ENCODE measurements at places on chromosomes 13 and 19.

DNA sequence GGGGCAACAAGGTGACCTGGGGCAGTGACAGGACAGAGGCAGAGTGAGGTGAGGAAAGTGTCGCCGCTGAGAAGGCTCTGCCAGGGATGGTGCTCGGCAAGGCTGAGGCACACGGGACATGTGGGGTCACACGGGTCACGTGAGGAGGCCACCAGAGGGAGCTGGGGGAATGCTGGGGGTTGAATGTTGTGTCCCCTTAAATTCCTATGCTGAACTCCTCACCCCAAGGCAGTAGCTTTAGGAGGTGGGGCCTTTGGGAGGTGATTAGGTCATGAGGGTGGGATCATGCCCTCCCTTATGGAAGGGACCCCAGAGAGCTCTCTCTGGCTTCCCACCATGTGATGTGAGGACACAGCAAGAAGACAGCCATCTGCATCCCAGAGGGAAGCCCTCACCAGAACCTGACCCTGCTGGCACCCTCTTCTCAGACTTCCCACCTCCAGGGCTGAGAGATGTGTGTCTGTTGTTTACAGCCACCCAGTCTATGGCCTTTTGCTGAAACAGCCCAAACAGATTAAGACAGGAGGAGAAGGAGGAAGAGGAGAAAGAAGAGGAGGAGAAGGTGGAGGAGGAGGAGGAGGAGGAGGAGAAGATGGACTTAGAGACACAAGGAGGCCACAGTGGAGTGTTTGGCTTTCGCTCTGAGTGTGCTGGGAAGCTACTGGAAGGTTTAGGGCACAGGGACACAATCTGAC is 35.4 kb downstream of the RFX2 start:
- no peak for DNase-seq

- DNase-seq: peak; percentile 71
These were observed 27.9 kb downstream of the PLEKHJ1 start for GRCh38 chr19:2207991-2208860.

DNA sequence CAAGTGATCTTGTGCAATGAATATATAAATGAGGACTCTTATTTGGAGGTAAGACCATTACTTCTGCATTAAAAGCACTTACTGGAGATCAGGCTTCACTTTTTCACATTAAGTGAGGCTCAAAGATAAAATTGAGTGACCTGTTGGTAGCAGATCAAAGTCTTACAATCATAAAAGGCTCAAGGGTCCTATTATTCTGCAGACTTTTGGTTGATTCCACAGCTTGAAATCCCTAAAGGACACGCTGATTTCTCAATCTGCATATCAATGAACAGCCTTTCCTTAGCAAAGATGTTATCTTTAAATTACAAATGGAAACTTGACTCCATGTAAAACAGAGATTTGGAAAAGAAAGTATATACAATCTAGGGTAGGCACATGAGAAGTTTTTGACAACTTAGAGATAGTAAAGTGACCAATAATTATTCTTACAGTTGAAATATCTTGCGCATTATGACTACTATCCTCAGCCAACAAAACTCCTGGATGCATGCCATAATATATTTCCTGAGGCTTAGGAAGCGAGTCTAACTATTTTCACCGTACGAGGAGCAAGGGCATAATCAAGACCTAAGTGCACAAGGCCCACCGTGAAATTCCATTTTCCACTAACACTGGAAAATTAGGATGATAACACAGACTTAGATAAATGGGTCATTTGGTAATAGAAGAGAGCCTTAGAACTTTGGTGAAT is 640.7 kb downstream of the LIG4 start:
- no peak for DNase-seq

- no peak for DNase-seq
These were observed 24.3 kb downstream of the ZNF90 start for GRCh38 chr19:20102097-20102496.

DNA sequence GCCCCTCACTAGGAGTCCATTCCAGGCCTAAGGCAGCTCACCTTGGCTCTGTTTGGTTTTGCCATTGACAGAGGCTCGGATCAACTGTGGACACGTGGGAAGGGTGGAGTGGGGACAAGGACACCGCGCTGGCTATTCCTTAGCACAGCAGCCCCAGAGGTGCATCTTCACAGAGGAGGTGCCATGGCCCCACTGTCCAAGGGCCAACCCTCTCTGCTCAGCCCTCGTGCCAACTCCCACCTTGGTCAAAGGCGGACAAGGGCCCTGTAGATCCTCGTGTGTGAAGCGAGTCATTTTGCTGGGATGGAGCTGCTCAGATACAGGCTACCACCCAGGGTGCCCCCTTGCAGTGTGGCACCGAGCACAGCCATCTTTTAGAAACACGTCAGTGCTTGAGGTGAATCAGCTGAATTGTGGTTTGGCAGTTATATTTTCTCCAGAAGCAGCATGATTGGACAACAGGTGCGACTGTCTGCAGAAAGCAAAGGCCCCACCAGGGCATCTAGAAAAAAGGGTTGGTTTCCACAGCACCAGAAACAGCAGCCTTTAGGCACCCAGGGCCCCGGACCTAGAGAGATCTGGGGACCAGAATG is 192.1 kb upstream of the GPR12 start:
- DNase-seq: no peak

DNA sequence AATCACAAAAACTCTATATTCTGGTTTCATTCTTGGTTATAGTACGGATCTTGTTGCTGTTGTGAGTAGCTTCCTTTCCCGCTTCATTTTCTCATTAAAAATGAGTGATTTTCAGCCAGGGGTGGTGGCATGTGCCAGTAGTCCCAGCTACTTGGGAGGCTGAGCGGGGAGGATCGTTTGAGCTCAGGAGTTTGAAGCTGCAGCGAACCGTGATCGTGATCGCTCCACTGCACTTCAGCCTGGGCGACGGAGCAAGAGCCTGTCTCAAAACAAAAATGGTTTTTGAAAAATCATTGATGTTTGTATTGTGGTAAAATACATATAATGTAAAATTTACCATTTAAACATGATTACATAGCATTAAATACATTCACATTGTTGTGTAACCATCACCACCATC is 71.6 kb upstream of the TM9SF2 start:
- DNase-seq: no peak

DNA sequence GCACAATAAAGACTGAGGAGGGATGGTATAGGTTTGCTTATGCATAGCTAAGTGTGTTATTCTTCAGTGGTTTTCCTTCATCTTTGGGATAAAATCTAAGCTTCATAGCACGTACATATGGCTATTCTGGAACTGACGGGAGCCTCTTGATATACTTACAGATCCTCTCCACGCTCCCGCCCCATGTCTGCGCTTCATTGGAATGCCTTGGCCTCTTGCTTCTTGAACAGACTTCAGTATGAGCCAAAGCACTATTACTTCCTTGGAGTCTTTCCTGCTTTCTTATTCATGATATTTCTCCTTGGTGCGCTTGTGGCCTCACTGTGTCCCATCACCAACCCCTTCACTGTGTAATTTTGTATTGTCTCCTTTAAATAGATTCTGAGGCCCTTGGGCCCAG is 111.1 kb upstream of the RNF113B start:
- DNase-seq: no peak

DNA sequence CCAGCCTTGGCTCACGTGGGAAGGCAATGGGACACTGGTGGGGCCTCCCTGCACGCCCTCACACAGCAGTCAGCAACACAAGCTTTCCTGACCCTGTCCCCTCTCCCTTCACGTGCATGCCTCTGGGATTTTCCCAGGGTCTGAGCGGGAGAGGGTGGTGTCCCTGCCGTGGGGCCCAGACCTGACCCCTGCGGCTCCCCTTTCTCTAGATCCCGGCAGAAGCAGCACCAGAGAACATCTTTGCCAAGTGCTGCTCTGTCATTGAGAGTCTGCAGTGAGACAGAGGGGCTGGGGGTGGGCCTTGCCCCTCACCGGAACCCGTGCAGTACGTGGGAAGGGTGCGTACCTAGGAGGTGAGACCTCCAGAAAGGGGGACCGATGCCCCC is 12.6 kb downstream of the KHSRP start:
- no peak for DNase-seq

DNA sequence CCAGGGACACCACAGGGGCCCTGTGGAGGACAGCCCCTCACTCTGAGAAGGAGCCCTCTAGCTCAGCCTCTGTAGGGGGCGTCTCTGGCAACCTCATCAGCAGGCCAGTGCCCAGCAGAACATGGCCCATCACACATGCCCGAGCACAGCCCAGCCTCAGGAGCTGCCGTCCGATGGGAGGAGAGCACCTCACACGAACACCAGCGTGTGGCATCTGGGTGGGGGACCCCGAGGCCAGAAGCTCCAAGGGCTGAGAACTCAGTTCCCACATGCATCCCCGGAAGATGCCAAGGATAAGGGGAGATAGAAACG is 11.3 kb downstream of the SH3GL1 start:
- no peak for DNase-seq

GRCh38 chr19:16403151-16403977 is 68.4 kb downstream of the EPS15L1 start:
- DNase-seq: no peak

DNA sequence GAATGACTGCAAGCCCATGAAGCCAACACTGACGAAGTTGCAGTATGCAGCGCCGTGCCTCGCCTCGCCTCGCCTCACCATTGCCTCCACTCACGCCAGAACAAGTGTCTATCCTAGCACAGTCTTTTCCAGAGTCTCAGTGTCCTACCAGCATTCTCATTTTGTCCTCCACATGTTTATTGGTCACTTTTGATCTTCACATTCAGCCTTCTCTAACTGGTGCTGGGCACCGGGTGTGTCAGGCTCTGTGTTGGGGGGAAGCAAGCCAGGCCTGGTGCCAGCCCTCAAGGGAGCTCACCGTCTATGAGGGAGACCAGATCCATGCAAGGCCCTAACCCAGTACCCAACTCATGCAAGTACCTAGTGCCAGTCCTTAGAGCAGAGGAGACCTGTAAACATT is 69.7 kb upstream of the GPR183 start:
- no peak for DNase-seq

DNA sequence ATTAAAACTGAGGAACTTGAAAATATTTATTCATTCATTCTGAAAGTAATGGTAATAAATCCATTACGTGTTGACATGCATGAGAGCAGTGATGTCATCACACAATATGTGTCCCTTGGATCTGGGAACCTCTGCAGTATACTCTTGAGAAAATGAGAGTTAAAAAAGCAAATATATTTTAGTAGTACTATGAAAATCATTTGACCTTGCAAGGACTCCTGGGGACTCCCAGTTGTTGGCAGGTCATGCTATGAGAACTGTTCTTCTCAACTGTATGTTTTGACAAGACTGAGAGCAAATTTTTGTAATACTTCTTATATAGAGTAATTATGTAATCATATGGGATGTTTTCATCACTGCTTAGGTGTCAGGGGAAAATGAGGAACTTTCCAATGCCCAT is 249.4 kb downstream of the PCCA start:
- DNase-seq: peak; percentile 12

GRCh38 chr19:13817615-13818371 is 22.6 kb downstream of the ZSWIM4 start:
- no peak for DNase-seq
